ENCODE measurements at places on chromosomes 11 and 22.

DNA sequence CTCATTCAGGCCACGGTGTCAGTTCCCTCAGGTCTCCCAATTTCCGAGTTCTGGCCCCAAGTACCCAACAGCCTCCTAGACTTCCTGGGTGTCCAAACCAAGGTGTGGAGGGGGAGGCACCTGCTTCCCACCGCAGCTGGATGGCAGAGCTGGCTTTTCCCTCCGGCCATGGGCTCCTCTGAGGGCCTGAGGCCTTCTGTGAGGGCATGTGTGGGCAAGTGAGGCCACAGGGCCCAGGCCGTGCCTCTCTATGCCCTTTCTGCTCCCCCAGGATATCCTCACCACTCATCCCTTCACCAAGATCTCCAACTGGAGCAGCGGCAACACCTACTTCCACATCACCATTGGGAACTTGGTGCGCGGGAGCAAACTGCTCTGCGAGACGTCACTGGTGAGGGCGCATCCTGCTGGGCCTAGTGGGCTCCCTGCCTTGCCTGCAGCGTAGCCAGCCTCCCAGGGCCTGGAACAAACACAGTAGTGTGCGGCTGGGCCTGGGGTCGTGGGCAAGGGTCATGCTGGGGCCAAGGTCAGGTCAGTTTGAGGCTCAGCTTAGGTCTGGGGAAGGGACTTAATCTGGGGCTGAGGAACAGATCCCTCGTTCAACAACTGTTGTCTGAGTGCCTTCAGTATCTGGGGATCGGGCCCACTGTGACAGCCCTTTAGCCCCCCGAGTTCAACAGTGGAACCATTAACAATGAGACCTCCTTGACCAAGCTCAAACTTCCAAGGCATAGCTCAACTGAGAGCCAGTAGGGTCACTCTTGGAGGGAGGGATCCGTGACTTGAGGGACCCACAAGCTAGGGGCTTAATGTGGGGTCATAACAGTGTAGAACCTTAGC is 85.8 kb downstream of the MYO7A start:
- no peaks in the 10 kb centered on the region for H3K36me3 ChIP-seq
- no peaks in the 10 kb centered on the region for H3K4me1 ChIP-seq
- H3K27ac ChIP-seq: no peak overlapping the region
- DNase-seq: no peak
- no peaks in the 10 kb centered on the region for H3K27me3 ChIP-seq

DNA sequence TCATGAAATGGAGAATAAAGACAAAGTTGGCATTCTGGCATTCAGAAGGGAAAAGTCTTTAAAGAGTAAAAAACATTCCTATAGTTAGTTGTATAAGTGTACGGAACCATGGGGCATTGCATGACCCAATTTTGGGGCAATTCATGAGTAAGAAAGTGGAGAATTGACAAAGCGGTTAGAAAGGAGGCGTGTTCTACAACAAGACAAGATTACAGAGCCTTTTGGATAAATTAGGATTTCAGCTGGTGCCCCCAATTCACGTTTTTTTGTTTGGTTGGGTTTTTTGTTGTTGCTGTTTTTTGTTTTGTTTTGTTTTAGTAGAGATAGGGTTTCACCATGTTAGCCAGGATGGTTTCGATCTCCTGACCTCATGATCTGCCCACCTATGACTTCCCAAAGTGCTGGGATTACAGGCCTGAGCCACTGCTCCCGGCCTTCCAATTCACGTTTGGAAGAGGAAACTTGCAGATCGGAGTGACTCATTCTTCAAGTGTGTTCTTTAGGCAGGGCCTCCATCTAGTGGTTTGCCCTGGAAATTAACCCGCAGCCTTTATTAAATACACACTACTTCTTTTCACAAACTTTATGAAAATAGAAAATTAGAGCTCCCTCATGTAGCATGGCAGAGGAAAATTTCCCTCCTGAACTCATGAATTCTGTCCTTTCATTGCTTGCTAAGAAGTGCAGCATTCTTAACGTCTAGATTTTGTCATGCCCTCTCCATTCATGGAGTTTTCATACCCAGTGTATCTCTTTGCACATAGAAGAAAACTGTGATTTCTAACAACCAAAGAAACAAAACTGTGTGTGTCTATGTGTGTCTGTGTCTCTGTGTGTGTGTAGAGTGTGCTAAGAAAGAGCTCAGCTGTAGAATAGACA is 118.1 kb downstream of the BBOX1 start:
- no peak overlapping the region for H3K4me3 ChIP-seq
- no peaks in the 10 kb centered on the region for H3K27me3 ChIP-seq
- peak; percentile 20 for DNase-seq

DNA sequence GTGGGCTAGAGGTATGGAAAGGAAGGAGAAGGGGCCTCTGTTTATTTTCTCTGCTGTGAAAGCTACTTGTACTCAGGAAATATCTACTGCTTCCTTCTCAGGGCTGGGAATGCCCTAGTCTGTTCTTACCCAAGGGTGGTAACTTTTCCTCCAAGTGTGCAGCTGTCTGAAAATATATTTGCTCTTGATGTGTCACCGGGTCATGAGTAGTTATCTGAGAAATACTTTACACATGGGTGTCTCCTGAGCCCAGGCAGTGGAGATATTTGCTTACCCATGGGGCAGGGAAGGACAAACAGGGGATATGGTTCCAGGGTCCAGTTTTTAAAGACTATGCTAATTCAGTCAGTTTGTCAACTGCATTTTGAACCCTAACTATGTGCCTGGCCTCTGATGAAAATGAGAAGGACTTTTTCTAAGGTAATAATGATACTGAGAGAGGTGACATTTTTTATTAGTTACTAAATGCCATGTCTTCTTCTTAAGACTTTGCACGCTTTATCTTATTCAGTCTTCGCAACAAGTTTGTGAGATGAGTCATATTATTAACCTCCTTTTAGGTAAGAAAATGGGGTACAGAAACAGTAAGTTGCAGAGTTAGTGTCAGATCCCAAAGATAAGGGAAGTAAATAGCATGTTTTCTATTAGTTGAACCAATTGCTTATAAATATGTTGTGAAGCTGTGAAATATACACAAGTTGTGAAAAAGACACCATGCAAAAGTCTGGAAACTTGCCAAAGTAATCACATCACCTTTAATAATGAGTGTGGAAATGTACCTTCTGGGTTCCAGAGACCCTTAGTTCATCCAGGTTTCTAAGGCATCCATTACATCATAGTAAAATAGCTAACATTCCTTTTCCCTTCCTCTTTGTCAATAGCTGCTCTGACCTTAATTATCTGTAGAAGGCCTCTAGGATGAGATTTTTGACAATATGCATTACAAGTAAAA is 22.9 kb downstream of the SYTL2 start:
- no peaks in the 10 kb centered on the region for H3K36me3 ChIP-seq
- H3K4me3 ChIP-seq: no peak overlapping the region
- H3K4me1 ChIP-seq: no peaks in the 10 kb centered on the region
- H3K27me3 ChIP-seq: no peaks in the 10 kb centered on the region

GRCh38 chr11:134224710-134225664 is 516 bp downstream of the VPS26B start:
- peak overlapping the region; percentile 89 for H3K4me3 ChIP-seq
- no peaks in the 10 kb centered on the region for H3K4me1 ChIP-seq
- no peaks in the 10 kb centered on the region for H3K36me3 ChIP-seq

- H3K4me1 ChIP-seq: 0 out of 2 replicates have a peak, but pooled peaks cover 2% of the 10 kb centered on the region
- H3K36me3 ChIP-seq: peaks cover 3% of the 10 kb centered on the region
- no peak overlapping the region for H3K4me3 ChIP-seq
- H3K27me3 ChIP-seq: no peaks in the 10 kb centered on the region
Observed at GRCh38 chr11:47155879-47156278, 20.8 kb downstream of the ARFGAP2 start.

DNA sequence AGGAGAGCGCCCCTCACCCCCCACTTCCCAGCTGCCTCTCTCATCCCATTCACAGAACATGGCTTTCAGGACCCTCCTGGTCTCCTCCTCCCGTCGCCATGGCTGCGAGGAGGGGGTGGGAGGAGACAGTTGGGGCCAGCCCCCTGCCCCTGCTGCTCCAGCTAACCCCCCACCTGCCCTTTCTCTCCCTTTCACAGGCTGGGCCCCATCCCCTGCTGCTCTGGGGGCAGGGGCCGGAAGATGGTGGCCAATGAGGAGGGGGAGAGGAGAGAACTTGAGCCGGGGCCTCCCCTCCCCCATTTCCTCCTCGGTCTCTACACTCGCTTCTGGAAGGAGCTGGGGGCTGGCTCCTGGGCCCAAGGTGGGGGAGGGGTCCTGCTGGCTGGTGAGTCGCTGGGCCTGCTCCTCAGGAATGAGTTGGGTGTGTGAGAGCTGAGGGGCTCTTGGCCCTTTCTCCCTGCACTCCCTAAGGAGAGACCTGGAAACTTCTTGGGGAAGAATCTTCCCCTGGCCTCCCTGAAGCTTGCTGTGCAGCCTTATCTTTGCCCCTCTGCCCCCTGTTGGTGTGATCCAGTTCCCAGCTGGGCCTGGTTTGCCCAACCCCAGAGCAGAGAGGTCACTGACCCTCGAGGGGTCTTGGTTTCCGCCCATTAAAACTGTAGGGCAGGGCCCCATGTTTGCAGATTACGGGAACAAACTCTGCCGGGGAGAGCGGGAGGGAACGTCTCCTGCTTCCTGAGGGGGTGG is 10.2 kb downstream of the YPEL4 start:
- no peaks in the 10 kb centered on the region for H3K27me3 ChIP-seq
- peak overlapping the region; percentile 87 for H3K4me3 ChIP-seq
- H3K4me1 ChIP-seq: peaks cover 13% of the 10 kb centered on the region
- peak overlapping the region; percentile 58 for H3K27ac ChIP-seq

DNA sequence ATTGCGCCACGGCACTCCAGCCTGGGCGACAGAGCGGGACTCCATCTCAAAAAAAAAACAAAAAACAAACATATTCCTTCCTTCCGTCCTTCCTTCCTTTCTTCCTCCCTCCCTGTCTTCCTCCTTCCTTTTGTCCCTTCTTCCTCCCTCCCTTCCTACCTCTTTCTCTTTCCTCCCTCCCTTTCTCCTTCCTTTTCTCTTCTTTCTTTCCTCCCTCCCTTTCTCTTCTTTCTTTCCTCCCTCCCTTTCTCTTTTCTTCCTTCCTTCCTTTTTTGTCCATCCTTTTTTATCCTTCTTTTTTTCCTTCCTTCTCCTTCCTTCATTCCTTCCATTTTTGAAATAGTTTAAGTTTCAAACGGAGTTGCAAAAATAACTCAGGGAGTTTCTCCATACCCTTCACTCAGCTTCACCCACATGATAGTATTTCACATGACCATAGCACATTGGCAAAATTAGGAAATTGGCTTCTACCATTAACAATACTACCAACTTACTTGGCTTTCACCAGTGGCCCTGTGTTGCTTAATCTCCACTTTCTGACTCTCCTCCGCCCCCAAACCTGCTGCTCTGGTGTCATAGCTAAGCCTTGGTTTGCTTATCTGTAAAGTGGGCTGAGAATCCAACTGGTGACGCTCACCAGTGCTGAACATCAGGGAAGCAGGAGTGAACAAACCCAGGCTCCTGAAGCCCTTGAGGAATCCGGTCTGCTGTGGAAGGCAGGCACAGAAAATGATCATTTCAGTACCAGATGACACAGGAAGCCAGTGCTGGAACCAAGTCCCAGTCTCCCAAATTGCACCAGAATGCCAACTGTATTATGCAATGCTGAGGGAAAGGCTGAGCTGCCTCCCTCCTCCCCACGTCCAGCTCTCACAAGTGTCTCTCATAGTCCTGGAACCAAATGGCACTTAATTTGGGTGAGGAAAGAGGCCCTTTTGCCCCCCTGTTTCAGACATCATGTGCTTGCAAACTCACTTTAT is 17.2 kb upstream of the CRYBB3 start:
- DNase-seq: no peak
- no peaks in the 10 kb centered on the region for H3K36me3 ChIP-seq
